ENCODE measurements at places on chromosomes 2 and 18.

- no peak for DNase-seq
These were observed 888 bp downstream of the VAMP5 start for GRCh38 chr2:85584857-85585780.

- no peak for DNase-seq
These were observed 36.9 kb downstream of the ADI1 start for GRCh38 chr2:3482363-3482821.

DNA sequence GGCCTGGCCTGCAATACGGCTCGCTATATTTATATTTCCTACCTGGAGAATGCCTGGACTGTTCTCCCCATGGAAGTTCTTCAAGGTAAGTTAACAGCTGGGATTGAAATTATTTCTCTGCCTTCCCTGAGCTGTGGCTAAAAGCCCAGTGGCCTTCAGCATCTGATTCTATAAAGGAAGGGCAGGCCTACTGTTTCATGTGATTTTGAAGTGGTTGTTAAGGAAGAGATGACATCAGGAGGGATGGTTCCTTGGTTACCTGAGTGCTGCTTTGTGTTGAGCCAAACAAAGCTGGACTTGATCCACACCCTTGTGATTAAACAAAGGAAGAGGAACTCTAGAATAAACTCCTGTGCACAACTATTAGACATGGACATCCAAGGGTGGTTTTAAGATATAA, 61.6 kb downstream of the MFSD6 start:
- DNase-seq, result no peak

GRCh38 chr2:229715895-229716507, 1.6 kb upstream of the DNER start:
- DNase-seq, result peak; percentile 25

- DNase-seq, result no peak
These were observed 326.2 kb upstream of the MEX3C start for GRCh38 chr18:51523671-51524070.

- DNase-seq, result peak; percentile 46
These were observed 65.4 kb upstream of the HNRNPA3 start for GRCh38 chr2:177147093-177147694.

- no peak for DNase-seq
These were observed 18.4 kb upstream of the TPO start for GRCh38 chr2:1394709-1395408.

- no peak for DNase-seq
These were observed 139.2 kb downstream of the LAMA3 start for GRCh38 chr18:23828426-23828825.

DNA sequence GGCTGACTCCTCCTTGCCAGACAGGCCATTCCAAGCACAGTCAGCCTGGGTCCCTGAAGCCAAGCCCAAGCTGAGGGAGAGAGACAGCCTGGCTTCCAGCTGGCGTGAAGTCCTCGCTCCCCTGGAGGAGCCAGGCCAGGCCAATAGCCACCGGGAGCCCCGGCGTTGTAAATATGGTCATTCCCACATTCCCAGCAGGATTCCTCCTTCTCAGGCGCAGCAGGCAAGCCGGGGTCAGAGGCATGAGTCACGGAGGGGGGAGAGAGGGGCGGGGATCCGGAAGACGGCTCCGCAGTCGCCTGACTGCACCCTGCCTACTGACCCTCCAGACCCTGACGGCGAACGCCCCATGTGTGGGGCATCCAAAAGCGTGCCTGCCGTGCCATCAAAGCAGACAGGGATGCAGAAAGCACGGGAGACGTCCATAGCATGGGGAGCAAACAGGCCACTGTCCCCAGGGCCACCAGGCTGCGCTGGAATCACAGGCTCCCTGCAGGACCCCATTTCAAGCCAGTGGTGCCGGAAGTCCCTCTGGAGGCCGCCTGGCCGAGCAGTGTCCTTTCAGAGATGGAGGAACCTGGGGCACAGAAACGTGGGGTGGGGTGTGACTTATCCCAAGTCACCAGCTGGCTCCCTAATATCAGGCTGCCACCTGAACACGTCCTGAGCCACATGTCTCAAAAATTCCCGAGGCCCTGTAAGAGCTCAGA, 48.2 kb downstream of the TWIST2 start:
- no peak for DNase-seq

- DNase-seq, result no peak
These were observed 60.5 kb downstream of the G6PC2 start for GRCh38 chr2:168961450-168962229.

- no peak for DNase-seq
These were observed 70.8 kb downstream of the INPP4A start for GRCh38 chr2:98515250-98515991.

GRCh38 chr2:39127973-39128372, 7.1 kb upstream of the SOS1 start:
- no peak for DNase-seq

- no peak for DNase-seq
These were observed 32.3 kb downstream of the ZCCHC2 start for GRCh38 chr18:62555135-62555534.

All from right kidney (tissue), 9 donors.